H54 (cell line): ENCODE measurements at places on chromosomes 12 and 14.

DNA sequence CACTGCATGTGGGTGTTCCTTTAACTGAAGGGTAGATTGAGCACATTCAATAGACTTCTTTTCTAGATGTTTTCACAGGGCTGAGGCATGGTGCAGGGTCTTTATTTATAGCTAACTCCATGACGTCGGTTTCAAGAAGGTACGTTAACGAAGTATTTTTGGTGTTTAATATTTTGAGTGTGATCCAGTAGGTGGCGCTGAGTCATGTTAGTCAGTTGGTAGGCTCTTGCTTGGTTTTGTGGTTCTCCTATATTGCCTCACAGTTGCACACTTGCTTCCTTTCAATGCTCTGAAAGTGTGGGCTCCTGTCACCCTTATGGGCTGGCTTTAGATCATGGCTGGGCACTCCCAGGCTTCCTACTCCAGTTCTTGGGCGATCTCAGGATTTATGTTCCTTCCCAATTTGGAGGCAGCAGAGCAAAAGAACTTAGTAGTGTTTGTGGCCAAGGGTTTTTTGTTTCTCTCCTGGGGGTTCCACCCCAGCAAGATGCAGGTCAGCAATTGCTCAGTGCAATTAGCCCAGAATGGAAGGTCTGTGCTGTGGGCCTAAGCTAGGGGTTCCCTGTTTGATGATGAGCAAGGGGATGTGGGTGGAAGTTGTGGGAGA is 471.6 kb upstream of the FOXG1 start:
- DNase-seq, result no peak

DNA sequence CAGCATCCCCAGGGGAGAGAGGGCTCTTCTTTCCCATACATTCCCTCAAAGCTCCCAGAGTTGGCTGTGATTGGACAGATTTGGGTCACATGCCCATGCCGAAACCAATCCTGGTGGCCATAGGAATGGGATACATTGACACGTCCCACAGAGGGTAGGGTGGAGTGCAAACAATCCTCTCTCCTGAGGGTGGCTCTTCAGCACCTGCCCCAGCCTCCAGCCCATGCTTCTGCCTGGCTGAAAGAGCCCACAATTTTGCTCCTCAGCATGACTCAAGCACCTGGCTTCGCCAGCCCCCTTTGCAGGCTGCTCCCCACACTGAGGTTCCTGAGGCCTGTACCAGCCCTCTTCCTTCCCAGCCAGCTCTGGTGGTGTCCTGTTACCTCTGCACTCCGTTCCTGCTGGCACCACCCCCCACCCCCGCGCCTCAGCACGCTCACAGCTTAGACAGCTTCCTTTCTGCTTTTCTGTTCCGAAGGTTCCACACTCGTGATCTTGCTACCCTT is 71.7 kb downstream of the CCDC92 start:
- no peak for DNase-seq

DNA sequence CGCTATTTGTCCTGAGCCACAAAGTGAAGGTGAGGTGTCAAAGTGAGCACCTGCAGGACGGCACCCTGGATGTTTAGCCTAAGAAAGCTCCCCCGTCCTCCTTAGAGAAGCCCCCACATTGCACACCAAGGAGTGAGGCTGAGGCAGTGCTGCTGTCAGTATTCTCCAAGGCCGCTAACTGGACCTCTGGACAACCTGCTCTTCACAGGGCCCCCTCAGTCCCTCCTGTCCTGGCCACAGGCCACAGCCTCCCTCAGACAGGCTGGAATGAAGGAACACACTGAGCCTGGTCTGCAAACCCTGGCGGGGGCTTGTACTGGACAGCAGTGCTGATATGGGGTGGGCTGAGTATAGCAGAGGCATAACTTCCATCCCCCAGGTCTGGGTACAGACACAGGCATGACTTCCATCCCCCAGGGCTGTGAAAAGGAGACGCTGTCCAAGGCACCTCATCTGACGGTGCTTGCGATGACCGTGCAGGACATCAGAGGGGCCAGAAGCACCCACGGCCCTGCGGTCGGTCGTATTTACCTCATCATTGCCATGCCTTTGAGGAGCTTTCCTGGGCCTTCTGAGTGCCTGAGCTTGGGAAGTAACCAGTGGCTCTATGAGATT is 82.4 kb upstream of the DIO3 start:
- DNase-seq, result no peak

GRCh38 chr14:24662753-24663152 is 28.8 kb upstream of the GZMB start:
- DNase-seq, result no peak

DNA sequence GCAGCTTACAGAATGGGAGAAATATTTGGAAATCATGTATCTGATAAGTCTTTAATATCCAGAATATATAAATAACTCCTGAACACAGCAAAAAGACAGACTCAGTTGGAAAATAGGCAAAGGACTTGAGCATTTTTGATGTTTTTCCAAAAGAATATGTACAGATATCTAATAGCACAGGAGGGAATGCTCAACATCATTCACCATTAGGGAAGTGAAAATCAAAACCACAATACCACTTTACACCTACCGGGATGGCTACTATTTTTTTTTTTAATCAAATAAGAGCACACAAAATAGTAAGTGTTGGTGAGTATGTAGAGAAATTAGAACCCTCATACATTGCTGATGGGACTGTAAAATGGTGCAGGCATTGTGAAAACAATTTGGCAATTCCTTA is 75.6 kb downstream of the ANO6 start:
- no peak for DNase-seq

DNA sequence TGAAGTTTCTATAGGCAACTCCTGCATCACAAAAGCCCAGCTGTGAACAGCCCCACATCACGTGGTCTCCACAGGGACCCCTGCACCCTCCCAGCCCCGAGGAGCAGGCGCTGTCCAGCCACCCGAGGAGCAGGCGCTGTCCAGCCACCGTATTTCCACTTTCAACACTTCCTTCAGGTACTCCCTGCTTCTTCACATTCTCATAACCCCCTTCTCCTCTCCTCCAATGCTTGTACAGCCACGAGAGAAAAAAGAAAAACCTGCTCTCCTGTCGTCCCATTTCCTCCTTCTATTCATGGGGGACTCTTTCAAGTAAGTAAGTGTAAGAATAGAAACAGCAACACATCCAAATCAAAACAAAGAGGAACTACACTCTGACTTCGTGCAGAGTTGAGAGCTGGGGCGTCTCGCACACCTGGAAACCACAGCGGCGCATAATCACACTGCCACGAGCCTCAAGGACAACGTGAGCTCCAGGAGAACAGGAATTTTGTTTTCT is 11.9 kb downstream of the CDC42BPB start:
- no peak for DNase-seq

- peak; percentile 68 for DNase-seq
Measured at GRCh38 chr12:53844994-53845844, 93.4 kb upstream of the HOXC13 start.

DNA sequence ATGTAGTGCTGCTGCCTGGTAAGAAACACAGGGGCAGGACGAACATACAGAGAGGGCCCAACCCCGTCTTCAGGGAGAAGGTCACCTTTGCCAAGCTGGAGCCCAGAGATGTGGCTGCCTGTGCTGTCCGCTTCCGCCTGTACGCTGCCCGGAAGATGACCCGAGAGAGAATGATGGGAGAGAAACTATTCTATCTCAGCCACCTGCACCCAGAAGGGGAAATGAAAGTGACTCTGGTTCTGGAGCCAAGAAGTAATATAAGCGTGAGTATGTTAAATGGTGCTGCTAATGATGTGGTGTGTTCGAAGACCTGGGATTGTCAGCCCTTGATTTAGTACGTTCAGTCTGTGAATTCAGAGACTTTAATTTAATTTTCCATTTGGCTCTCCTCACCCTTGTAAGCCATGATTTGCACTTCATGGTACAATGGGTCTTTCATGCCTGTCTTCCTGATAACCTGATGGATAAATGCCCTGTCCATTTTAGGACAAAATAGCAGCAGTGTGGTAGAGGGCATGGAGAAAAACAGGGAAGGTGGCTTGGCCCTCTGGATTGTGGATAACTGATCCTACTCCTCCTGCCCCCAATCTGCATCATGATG is 318.9 kb downstream of the SNAPC1 start:
- DNase-seq, result no peak

DNA sequence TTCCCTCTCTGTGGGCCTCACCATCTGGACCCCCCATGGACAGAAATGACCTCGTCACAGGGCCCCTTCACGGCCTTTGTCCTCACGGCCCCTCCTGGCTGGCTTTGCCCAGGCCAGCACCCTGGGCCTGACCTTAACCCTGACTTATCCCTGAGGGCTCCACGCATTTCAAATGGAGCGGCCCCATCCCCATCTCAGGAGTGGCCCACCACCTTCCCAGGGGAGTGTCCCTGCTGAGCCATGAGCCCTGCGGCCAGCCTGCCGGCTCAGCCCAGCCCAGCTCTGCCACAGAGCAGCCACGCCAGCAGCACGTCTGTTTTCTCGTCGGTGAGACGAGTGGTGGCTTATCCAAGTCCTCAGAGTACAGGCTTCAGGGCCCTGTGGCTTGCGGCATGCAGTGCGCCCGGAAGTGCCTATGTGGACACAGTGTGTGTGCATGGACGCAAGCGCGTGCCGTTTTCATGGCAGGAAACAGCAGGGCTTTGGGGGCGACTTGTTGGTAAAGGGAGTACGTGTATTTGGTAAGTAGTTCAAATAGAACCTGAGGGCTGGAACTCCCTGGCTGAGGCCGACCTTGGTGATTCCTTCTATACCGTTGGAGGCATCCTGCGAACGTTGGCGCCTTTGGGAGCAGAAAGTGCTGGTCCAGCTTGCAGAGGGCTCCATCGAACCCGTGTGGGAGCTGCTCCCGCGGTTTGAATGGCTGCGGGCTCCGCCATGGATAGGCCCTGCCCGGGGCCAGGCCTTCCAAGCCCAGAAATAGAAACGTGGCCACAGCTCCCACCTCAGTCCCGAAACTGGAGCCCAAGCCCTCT is 52.1 kb downstream of the LRCOL1 start:
- no peak for DNase-seq

DNA sequence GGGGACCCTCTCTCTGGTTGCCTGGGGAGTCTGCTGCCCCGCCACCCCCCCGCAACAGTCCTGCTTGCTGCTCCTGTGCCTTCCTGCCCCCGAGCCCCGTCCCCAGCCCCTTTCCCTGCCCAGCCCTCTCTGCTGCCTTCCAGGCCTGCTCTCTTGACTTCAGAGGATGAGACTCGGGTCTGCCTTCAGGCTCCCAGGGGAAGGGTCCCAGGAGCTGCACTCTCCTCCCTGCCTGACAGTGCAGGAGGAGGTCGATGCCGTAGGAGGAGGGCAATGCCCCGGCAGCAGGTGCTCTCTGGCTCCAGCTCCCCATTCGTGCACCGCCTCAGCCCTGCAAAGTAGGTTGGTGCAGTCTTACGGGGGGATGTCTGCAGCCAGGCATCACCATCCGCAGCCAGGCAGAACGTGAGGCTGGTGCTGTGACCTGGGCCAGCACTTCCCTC is 185.1 kb upstream of the C14orf180 start:
- DNase-seq, result no peak

- no peak for DNase-seq
Measured at GRCh38 chr12:115771065-115771464, 506.4 kb downstream of the MED13L start.

DNA sequence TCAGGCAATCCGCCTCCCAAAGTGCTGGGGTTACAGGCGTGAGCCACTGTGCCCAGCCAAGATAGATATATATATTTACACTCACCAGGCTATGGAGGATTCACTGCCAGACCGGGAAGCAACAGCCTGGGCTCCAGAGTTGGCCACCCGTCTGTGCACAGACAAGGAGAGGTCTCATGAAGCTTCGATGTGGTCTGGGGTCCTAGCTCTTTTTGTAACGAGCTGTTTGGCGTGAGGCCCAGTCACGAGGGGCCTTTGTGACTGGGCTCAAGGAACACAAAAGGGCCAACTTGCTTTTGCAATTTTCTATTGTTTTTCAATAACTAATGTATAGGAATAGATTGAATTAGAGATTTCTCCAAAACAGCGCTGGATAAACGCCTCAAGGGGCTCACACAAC is 77.6 kb upstream of the EIF5 start:
- DNase-seq, result no peak

DNA sequence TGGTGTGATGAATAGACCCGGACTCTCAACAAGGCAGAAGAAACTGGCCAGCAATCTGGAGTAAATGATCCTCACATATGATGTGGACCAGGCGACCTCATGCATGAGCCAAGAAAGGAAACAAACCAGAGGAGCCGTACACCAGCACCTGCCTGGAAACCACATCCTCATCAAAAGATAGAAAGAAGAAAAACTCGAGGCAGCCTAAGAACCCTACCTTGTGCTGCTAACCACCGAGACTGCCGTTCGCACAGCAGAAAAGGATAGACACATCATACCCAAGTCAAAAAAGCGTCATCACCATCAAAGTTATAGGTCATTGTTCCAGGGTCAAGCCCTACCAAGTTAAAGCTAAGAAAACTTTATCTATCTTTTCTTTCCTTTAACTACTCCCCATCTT is 66.7 kb downstream of the RESF1 start:
- DNase-seq, result no peak

DNA sequence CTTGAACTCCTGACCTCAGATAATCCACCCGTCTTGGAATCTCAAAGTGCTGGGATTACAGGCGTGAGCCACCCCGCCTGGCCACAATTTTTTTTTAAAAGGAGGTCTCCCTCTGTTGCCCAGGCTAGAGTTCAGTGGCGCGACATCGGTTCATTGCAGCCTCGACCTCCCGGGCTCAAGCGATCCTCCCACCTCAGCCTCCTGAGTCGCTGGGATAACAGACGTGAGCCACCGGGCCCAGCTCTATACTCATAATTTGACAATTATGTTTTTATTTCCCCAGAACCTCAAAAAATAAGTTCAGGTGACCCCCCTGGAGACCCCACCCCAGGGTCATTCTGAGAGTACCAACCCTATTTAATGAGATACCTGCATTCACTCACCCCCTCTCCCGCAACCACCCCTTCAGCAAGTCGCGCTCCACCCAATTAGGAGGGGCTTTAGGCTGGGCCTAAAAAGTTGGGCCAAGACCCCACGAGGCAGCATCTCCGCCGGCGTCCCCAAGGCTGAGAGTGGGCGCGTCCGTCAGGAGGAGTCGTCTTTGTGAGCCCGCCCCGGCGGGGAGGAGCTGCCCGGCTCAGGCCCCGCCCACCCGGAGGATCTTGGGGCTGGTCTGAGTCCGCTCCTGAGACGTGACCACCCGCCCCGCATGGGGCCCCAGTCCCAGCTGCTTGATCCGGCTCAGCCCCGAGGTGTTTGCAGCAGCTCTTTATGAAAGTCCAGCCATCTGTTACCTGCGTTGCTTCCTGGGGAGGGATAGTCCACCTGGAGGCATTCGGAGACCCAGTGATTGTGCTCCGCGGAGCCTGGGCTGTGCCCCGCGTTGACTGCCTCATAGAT is at the start of gene ANKRD33:
Gene ANKRD33, plus strand, starts transcription at position 628 of the 840 bp plus-strand sequence. Its CDS starts 84 bp downstream, at position 712.
- no peak for DNase-seq

GRCh38 chr12:128795530-128796361 is 28.0 kb downstream of the SLC15A4 start:
- no peak for DNase-seq

- DNase-seq, result no peak
Measured at GRCh38 chr14:26304056-26304455, 293.8 kb downstream of the NOVA1 start.

- DNase-seq, result no peak
Measured at GRCh38 chr12:105992849-105993740, 145.7 kb downstream of the NUAK1 start.

GRCh38 chr12:5333096-5333495 is 98.8 kb upstream of the NTF3 start:
- no peak for DNase-seq
